ENCODE measurements at places on chromosomes 2 and 18. TPM values are rescaled to one million over a fixed set of nuclear protein-coding genes. Genes with fewer than 3 reads are reported as not detected.

DNA sequence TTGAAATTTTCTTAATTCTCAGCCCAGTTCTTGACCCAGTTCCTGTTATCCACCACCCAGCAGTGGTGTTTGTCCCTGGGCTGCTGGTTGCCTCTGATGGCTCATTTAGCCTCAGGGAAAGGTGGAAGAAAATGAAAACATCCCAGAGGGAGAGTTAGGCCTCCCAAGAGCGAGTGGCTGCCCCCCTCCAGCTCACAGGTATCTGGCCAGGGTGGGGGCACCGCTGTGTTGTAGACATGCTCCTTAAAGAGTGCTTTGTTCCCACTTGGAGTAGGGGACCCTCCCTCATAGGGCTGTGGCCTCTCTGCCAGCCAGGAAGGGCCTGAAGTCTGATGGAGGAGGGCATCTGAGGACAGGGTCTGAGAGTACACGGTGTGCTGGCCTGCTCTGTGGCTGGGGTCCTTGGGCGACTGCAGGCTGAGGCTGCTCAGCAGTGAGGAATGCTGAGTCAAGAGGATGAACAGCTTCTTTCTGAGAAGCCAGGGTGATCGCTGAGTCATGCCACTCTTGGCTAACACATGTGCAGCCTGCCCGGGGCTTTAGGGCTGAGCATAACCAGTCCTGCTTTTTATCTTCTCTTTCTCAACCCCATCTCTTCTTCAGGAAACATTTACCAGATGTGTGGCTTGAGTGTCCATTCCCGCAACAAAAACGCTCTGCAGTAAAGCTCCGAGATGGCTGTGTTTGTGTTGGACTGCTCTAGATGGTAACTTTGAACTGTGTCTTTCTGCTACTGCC is 72.3 kb downstream of the IL1R2 start:
- peak overlapping the region; percentile 94 for H3K27ac ChIP-seq
- peaks cover 53% of the 10 kb centered on the region for H3K4me1 ChIP-seq
- no peaks in the 10 kb centered on the region for H3K27me3 ChIP-seq

DNA sequence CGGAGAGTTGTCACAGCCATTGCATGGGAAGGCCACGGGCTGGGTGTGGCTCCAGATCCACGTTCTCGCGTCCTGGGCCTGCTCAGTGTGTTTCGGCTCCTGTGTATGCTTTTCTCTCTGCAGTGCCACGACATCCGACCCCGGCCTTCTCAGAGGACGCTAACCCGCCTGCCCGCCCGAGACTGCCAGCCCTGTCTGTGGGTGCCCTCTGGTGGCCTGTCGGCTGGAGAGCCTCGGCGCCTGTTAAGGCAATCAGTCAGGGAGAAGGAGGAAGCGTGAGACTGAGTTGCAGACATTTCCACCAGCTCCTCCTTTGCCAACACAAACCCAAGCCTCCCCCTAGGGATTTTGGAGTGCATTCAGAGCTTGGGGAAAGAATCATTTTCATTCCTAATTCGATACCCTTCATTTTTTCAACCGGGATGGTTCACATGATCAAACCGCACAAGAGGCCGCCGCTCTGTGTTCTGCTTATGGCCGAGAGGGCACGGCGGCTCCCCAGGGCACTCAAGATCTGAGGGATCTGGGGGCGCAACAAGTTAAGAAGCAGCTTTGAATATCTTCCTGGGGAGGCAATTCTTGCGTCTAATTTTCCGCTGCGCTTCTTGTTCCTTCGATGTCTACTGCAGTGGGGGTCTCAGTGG is 37.5 kb upstream of the ZBTB7C start:
- no peaks in the 10 kb centered on the region for H3K27me3 ChIP-seq
- no peak overlapping the region for H3K27ac ChIP-seq
- H3K4me1 ChIP-seq: peaks cover 3% of the 10 kb centered on the region
- peak; percentile 90 for DNase-seq

DNA sequence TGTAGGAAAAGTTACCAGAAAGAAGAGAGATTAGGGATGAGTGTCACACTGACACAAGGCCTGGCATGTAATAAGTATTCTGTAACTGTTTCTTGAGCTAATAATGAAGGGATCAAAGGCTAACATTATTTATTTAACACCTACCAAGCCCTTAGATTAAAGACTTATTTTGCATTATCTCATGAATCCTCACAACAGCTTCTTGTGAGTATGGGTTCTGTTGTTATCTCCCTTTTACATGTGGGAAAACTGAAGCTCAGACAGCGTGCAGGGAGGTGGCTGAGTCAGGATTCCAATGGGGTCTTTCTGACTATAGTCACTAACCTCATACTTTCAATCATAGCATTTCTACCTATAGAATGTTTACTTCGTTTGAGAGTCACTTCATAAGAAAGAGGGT is 79.0 kb upstream of the PROKR1 start:
- no peaks in the 10 kb centered on the region for H3K36me3 ChIP-seq
- no peaks in the 10 kb centered on the region for H3K27me3 ChIP-seq
- no peaks in the 10 kb centered on the region for H3K4me1 ChIP-seq
- H3K4me3 ChIP-seq: no peak overlapping the region
- H3K27ac ChIP-seq: no peak overlapping the region

The ESPNL gene
- total RNA-seq: 0.86 TPM

- H3K27me3 ChIP-seq: no peaks in the 10 kb centered on the region
- H3K4me3 ChIP-seq: no peak overlapping the region
- H3K4me1 ChIP-seq: no peaks in the 10 kb centered on the region
- no peaks in the 10 kb centered on the region for H3K36me3 ChIP-seq
Measured at GRCh38 chr2:14303366-14304115, 329.0 kb upstream of the LRATD1 start.

DNA sequence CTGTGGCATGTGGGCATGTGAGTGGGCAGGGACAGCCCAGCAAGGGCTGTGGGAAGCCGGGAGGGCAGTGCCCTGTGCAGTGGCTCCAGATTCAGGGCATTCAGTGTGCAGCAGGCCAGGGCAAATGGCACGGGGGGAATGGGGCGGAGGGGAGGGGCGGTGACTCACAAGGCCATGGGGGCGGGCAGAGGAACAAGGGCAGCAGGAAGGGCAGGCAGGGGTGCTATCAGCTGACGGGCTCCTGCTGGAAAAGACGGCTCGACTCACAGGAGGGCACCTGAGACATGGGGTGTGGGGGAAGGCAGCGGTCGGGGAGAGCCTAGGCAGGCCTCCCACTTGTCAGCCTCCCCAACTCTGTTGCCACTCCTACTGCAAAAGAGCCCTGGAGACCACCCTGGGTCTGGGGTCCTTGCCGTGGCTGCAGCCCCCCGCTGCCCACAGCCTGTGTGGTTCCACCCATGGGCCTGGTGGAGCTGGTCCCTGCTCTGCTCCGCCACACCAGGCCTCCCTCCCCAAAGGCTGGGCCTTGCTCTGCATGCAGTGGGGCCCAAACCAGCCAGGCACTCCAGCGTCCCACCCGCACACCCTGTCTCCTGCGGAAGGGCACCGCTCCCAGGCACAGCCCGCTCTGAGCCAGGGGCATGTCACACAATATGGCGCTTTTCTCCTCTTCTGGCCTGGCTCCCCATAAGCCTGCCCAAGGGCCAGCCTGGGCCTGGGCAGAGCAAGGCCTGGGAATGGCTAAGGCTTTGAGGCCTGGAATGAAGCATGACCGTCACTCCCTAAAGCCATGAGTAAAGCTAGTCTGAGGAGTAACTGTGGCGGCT is 25.9 kb downstream of the HS6ST1 start:
- H3K27ac ChIP-seq: no peak overlapping the region
- no peaks in the 10 kb centered on the region for H3K4me1 ChIP-seq
- no peaks in the 10 kb centered on the region for H3K36me3 ChIP-seq
- no peaks in the 10 kb centered on the region for H3K27me3 ChIP-seq
- no peak overlapping the region for H3K4me3 ChIP-seq

The NDUFAF7 gene
- total RNA-seq: 10.0 TPM

The ITPRIPL1 gene
- total RNA-seq: 0.15 TPM

DNA sequence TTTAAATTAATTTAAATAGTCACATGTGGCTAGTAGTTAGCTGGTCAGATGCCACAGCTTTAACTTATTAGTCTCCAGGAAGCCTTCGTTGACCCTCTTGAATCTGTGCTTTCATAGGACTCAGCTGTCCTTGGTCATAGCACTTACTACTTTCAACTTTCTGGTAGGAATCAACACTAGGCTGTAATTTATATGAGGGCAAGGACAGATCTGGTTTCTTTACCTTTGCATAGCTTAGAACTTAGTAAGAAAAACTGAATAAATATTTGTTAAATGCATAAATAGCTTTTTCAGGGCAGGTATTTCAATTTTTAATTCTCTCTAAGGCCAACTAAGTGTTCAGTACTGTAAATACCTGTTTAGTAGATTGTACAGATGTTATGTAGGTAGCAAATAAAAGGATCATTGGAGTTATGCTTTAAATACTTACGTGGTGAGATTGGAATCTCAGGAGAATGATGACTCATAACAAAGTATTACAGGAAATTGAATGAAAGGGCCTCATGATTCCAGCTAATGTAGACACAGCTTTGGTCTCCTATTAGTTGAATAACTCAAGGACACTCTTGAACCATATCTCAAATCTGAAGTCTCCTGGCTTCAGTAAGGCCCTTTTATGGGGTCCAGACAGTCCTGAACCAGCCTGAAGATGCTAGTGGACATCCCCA is 2.6 kb downstream of the CLIP4 start:
- H3K36me3 ChIP-seq: no peaks in the 10 kb centered on the region
- no peak overlapping the region for H3K27ac ChIP-seq
- H3K4me1 ChIP-seq: no peaks in the 10 kb centered on the region
- DNase-seq: no peak
- no peak overlapping the region for H3K4me3 ChIP-seq

The ANKRD30BL gene
- not detected for total RNA-seq
